CD4-positive, alpha-beta T cell treated with Interleukin-10 for 1 hour (primary cell): ENCODE measurements at places on chromosomes 4 and X.

DNA sequence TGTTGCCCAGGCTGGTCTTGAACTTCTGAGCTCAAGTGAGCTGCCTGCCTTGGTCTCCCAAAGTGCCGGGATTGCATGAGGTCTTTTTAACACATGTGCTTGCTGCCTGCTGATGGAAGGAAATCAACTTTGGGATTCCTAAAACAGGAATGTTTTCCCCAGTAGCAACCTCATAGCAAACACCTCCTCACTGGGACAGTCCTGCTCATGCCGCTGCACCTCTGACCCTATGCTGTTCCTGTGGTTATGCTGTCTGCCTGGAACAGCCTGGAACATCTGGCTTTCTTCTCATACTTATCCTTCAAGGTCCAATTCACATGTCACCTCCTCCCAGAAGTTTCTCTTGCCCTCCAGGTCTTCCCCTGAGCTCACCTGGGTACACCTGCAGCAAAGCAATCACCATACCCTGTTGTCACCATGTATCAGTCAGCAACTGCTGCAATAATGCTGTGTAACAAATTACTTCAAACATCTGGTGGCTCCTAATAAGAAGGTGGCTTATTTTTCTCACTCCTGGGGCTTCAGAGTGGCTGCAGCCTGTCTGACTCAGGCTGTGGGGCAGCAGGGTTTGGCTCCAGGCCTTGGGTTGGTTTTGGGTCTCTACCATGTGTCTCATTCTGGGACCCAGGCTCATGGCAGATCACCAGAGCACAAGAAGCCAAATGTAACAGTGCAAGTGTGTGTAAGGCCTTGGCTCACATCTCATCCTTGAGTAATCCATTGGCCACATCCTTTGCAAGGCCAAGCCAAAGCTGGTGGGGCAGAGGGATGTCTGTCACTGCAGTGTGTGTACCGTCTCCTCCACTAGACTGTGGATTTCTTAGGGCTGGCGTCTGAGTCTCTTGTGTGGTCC, 59.4 kb upstream of the SORCS2 start:
- no peak for DNase-seq

DNA sequence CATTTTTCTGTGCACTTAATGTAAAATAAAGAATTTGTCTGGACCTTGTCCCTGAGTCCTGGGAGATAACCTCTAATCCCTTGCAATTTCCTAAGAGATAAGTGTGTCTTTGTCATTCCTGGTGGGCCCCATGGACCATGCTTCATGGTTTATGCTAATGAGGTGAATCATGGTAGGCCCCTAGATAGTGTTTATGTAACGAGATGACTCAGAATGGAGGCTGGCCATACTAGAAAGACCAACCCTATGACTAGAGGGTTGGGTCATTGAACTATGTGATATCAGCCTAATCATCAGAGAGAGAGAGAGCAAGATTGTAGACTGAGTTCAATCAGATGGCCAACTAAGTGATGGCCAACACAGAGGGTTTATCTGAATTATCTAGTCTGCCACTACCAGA, 64.2 kb upstream of the NHSL2 start:
- DNase-seq, result no peak

- no peak for DNase-seq
These were observed 86.9 kb upstream of the COX18 start for GRCh38 chr4:73156394-73156793.

GRCh38 chr4:95318483-95318882, 230.3 kb downstream of the UNC5C start:
- DNase-seq, result no peak

- DNase-seq, result no peak
These were observed 291.9 kb upstream of the VCX3A start for GRCh38 chrX:6826856-6827255.

GRCh38 chr4:145871209-145871608, 67.4 kb downstream of the ZNF827 start:
- no peak for DNase-seq
